ENCODE measurements at places on chromosomes 7 and 10.

DNA sequence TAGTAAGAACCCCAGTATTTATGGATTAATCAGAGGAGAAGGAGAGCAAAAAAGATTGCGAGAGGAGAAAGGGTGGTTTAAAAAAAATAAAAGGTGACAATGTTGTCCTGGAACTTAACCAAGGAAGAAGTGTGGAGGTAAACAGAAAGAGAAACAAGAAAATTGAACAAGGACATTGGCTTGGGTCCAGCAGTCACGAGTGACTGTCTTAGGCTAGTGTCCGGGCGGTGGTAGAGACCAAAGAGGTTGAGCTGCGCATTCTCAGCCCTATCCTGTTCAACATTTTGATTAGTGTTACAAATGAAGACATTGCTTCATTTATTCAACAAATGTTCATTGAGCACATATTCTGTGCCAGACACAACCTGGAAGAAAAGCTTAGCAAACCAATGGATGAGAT lies 329.9 kb downstream of the FGFR2 start:
- DNase-seq = no peak

- no peak for DNase-seq
These were observed 28.2 kb downstream of the ZNF25 start for GRCh38 chr10:37948210-37948609.

DNA sequence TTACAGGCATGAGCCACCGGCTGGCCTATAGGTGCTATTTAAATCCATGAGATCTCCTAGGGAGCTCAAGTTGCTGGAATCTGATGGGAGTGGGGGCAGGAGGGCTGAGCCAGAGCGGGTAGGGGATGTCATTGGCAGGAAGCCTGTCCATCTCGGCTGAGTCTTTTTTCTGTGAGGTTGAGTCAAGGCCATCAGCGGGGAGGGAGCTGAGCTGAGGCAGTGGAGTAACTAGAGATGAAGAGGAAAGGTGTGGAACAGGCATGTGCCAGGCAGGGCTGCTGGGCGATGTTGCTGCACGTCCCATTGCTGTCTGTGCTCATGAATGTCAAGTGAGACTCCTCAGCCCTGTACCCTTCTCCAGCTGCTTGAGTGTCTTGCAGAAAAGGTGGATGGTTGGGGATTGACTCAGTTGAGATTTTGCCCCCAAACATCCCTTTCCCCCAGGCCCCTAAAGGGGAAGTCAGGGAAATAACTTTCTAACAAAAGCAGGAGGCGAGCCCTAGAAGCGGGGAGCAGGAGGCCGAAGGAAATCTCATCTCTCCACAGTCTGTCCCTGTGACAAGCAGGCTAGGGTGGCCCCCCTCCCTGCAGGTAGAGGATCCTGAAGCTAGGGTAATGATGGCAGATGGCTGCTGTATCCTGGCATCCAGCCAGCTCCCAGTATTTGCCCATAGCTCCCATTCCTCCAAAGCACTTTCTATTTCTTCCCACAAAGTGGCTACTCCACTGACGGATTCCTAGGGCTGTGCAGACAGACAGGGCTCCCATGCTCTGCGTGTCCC lies 5.4 kb downstream of the ATP6V1F start:
- DNase-seq = no peak

GRCh38 chr10:50614444-50615137 lies 9.2 kb downstream of the SGMS1 start:
- no peak for DNase-seq

- no peak for DNase-seq
These were observed 880 bp downstream of the HERC4 start for GRCh38 chr10:68074031-68074774.

DNA sequence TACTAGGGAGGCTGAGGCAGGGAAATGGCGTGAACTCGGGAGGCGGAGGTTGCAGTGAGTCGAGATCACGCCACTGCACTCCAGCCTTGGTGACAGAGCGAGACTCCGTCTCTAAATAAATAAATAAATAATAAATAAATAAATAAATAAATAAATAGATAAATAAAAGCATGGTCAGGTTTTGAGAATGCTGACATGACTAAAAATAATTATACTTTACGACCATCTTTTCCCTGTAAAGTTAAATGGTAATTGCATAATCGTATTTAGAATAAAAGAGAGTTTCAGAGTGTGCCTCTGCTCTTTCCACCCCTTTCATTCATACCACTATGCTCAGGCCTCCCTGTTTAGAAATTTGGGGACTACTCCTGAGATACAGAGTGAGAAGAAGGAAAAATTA lies 326.5 kb downstream of the CNTNAP2 start:
- DNase-seq = no peak

DNA sequence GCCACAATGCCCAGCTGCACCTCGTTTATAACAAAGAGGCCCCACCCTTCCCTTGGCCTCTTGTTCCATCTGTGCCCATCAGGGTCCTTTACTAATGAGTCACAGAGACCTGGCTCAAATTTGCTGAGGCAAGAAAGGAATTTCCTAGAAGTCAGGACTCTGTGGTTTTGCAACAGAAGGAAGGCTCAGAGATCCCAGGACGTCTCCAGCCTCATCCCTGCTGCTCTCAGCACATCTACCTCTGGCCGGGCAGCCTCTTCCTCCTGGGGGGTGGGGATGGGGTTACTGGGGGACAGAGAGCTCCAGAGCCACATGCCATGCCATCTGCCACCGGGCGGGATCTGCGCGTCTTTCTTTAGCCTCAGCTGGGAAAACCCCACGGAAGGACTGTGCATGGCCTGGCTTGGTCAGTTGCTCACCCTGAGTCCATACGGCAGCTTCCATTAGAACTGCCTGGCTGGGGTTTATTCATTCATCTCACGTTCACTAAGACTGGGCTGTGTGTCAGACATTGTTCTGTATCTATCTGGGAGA lies 41.9 kb upstream of the PSMG3 start:
- peak; percentile 77 for DNase-seq

GRCh38 chr10:99337311-99337811 lies 8.2 kb downstream of the CNNM1 start:
- DNase-seq = no peak

- DNase-seq = no peak
These were observed 39.0 kb upstream of the ADRA2A start for GRCh38 chr10:111037858-111038257.

- no peak for DNase-seq
These were observed 568.0 kb downstream of the ZWINT start for GRCh38 chr10:55793024-55793423.

- no peak for DNase-seq
These were observed 62.3 kb upstream of the KAT6B start for GRCh38 chr10:74763934-74764591.

- no peak for DNase-seq
These were observed 141.3 kb upstream of the VKORC1L1 start for GRCh38 chr7:65731562-65732035.

DNA sequence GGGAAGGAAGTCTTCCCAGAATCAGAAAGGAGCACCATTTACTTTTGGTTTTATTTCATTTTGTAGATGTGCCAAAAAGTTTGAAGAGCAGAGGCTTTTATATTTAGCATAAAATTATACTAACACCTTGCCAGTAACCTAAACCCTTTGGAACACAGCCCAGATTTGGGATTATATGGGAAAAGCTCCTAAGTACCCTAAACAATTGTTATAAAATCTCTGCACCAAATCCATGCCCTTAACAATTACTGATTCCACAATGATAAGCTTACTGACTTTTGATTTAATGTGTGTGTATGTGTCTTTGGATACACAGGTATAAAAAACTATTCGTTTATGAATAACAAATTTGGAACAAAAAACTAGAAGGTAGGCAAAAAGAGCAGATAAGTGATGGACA lies 39.0 kb upstream of the TMEM229A start:
- DNase-seq = no peak

GRCh38 chr7:50062951-50063350 lies 30.1 kb downstream of the ZPBP start:
- DNase-seq = no peak

- no peak for DNase-seq
These were observed 195.6 kb downstream of the SKAP2 start for GRCh38 chr7:26668821-26669220.

GRCh38 chr10:131015271-131015670 lies 296.2 kb downstream of the TCERG1L start:
- DNase-seq = no peak

GRCh38 chr10:14595526-14596182 lies 179.0 kb downstream of the FAM107B start:
- DNase-seq = no peak

- no peak for DNase-seq
These were observed 104.2 kb downstream of the DNAJB6 start for GRCh38 chr7:157441023-157441399.

DNA sequence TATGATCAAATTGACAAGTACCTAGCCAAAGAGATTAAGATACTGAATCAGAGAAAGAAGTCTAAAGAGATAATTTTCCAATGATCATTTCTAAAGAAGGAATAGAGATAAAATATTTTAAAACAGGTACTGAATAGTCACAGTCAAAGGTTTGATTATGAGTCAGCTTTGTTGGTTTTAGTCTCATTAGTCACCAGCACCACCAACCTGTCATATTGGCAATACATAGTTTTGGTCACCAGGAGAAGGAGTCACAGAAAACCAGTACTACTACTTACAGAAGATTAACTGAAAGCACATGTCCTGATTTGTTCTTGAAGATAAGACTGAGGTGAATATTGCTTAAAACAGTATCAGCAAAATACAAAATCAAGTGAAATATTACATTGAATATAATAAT lies 34.6 kb downstream of the ZEB1 start:
- DNase-seq = peak; percentile 43

GRCh38 chr10:93702210-93703001 lies at the start of gene FRA10AC1:
Gene FRA10AC1, minus strand, starts transcription at chr10:93702592. Its CDS starts 2,486 bp downstream, at chr10:93700106.
- DNase-seq = peak; percentile 91

- no peak for DNase-seq
These were observed 74.2 kb downstream of the MINPP1 start for GRCh38 chr10:87578842-87579401.

DNA sequence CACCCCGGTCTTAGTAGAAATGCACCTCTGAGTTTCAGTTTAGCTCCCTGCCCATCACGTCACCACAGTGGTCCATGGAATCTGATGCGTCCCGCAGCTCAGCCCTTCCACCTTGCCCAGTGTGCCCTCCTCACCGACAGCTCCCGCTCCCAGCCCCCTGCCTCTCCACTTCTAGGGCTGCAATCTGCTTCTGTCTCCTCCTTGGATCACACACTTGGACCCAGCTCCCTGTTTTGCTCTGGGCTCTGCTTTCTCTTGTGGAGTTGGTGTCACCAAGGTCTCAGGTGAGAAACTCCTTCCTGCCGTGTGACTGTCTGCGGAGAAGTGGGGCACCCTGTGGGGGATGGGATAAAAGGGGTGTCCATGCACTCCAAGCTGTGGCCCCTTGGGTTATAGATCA lies 37.9 kb downstream of the GPR26 start:
- DNase-seq = no peak

GRCh38 chr7:140390034-140390433 lies 8.3 kb downstream of the SLC37A3 start:
- no peak for DNase-seq

GRCh38 chr10:113957013-113957412 lies 86.7 kb upstream of the ADRB1 start:
- DNase-seq = peak; percentile 38

DNA sequence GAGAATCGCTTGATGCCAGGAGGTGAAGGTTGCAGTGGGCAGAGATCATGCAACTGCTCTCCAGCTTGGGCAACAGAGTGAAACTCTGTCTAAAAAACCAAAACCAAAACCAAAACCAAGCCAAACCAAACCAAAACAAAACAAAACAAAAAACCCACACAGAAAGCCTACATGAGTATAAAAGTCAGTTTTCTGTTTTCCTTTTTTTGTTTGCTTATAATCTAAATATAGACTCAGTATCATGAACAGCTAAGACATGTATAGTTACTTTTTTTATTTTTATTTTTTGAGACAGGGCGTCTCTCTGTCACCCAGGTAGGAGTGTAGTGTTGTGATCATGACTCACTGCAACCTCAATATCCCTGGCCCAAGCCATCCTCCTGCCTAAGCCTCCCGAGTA lies 16.8 kb upstream of the MTPN start:
- DNase-seq = no peak

DNA sequence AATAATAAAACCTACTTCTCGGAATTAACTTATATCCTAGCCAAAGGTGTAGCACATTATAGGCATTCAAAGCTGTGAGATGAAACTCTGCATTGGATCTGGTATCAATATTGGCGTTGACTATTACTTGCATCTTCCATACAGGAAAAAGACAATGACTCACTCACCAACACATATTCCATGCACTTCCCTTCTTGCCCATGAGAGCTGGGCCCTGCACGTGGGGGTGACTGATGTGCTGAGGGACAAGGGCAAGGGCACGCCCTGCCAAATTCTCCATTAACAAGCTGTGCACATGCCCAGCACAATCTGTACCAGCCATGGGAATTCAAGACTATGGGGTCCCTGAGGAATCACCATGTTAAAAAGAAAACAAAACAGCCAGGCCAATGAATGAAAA lies 188.1 kb upstream of the PDE1C start:
- no peak for DNase-seq

GRCh38 chr7:1807821-1808600 lies 137.9 kb downstream of the ELFN1 start:
- DNase-seq = no peak

GRCh38 chr10:25974897-25975459 lies 40.9 kb downstream of the MYO3A start:
- no peak for DNase-seq

GRCh38 chr7:126689037-126689436 lies 563.7 kb downstream of the GRM8 start:
- no peak for DNase-seq

GRCh38 chr7:141231018-141231792 lies 157.3 kb downstream of the TMEM178B start:
- peak; percentile 60 for DNase-seq

GRCh38 chr7:115040495-115040894 lies 118.6 kb downstream of the MDFIC start:
- no peak for DNase-seq

GRCh38 chr10:126369125-126369710 lies 19.1 kb downstream of the ADAM12 start:
- no peak for DNase-seq

GRCh38 chr7:114108510-114108909 lies 189.7 kb upstream of the PPP1R3A start:
- DNase-seq = no peak

DNA sequence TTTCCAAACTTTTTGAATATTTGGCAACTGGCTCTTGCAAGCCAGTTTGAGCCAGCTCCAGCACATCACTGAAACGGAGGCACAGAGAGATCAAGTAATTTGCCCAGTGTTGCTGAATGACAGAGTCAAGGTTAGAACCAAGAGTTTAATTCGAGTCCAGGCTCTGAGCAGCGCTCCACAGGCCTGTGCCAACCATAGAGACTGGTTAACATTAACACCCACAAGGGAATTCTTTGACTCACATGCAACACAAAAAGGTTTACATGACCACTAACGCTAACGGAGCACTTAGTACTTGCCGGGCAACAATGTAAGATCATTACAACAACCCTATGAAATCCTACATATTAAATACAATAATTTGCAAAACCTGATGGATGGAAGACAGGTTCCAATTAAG lies 1.5 kb downstream of the RGS10 start:
- DNase-seq = no peak
